ENCODE measurements at places on chromosomes 2 and 18.

GRCh38 chr2:169721016-169721415, 12.6 kb upstream of the KLHL23 start:
- no peak for DNase-seq

- peak; percentile 43 for DNase-seq
Measured at GRCh38 chr2:20619624-20620024, 31.3 kb downstream of the HS1BP3 start.

- no peak for DNase-seq
Measured at GRCh38 chr18:11868230-11868629, 17.0 kb downstream of the CHMP1B start.

- DNase-seq, result no peak
Measured at GRCh38 chr2:31011587-31011986, 126.7 kb downstream of the GALNT14 start.

- DNase-seq, result no peak
Measured at GRCh38 chr2:241499146-241499965, 9.0 kb downstream of the STK25 start.

- no peak for DNase-seq
Measured at GRCh38 chr18:12844391-12844790, 39.6 kb downstream of the PTPN2 start.

DNA sequence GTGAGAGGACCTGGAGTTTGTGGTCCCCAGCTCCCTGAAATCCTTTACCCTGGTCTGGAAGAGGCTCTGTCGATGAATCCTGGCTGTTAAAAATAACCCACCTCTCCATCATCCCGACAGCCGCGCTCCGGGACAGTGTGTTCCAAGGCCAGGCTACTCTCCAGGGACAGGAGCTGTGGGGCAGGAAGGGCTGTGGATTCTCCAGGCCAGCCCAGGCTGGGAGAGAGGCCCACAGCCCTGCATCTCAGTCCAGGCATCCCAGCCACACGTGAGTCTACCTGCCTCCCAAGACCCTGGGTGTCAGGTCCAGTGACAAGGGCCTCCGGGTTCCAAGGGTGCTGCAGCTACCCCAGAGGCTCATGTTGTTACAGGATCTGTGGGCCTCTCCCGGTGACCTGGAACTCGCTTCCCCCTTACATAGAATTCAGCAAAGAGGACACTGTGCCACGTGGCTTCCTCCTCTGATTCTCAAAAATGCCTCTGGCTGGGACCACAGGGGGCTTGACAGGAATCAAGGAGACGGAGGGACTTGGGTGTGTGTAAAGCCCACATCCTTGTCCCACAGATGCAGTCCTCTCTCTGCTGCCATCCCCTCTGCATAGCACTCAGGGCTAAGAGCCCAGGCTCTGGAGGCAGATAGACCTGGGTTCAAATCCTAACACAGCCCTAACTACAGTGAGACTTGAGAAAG, 17.3 kb downstream of the ADRA2B start:
- DNase-seq, result no peak

- no peak for DNase-seq
Measured at GRCh38 chr2:226715347-226715990, 84.2 kb downstream of the IRS1 start.

GRCh38 chr2:227450311-227450841, 21.6 kb upstream of the AGFG1 start:
- DNase-seq, result no peak

- no peak for DNase-seq
Measured at GRCh38 chr2:72927619-72928550, 10.6 kb downstream of the EMX1 start.

- no peak for DNase-seq
Measured at GRCh38 chr2:224734949-224735348, 18.8 kb upstream of the CCDC195 start.

DNA sequence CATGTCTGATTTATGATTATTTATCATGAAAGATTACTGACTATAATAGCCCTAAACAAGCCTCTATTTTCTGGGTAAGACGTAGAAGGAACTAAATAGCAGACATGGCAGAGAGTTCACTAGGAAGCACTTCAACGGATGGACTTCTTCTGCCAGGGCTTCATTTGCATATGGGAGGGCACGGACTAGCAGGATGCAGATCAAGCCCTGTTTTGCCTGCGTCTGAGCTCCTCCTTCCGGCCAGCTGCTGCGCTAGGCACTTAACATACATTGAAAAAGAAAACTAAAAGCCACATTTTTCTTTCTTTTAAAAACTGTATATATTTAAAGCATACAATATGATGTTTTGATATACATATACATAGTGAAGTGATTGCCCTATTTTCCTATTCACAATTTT, 340.0 kb upstream of the MEX3C start:
- DNase-seq, result peak; percentile 9

DNA sequence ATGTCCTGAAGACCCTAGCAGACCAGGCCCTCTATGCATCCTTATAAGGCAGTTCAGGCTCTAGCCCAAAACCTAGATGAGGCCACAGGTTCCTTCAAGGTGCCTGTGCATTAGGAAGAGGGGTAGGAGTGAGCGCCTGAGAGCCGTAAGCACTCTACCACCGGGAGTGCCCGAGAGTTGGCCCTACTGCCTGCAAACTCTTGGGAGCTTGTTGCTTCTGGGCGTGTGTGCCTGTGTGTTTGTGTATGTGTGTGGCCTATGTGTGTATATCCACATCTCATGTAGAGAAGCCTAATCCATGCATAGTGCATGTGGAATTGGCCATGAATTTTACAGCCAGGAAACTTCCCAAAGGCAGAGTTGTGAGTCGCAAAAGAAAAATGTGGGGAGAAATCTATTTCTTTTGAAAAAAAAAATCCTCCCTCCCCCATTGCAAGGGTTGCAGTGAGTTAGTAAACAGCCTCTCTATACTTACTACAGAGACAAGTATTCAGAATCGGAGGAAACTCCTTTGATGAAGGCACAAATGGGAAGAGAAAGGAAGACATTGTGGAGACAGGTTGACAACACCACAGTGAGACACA, 96.8 kb downstream of the ADD2 start:
- DNase-seq, result no peak

DNA sequence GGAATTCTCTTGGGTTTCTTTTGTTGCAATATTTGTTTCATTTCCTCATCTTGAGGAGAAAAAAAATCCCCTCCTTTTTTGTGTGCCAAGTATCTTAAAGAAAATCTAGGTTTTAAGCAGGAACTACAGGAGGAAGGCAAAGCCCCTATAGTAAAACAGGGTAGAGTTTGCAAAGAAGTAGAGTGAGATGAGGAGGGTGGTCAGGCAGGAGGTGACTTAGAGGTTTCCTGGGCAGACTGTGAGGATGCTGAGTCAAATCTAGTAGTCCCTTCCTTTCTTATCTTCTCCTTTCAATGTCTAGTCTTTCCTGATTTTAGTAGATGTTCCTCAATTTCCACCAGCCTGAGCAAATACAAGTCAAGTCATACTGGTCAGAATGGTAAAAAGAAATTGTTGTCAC, 222.5 kb downstream of the PMAIP1 start:
- DNase-seq, result no peak

- peak; percentile 93 for DNase-seq
Measured at GRCh38 chr2:40370007-40370395, 81.9 kb downstream of the SLC8A1 start.

DNA sequence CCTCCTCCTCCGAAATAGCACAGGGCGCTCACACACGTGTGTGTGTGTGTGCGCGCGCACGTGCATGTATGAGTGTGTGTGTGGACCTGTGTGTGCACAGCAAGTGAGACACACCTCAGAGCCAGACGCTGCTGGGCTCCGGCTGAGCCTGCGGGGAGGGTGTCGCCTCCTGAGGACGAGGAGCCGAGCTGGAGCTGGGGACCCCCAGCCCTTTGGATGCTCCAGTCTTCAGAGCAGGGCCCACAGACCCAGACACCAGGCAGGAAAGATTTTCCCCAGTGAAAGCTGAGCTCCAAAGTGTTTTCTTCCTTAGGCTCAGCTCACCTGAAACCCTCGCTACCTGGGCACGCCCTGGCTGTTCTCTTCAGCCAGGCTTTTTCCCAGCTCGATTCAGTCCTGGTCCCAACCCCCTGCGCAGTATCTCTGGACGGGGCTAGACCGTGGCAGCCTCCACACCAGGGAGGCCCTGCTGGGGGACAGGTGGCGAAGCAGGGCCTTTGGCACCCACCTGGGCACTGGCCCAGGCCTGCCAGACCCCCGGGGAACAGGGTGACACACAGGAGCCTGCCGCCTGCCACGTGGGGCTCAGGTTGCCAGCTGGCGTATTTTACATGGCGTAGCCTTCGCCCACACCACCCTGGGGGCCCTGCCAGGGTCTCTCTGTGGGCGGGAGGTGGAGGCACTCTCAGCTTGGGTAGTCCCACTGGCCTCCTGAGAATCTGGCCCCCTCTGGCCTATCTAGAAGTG, 36.2 kb downstream of the PDIA6 start:
- DNase-seq, result no peak

GRCh38 chr2:207854484-207855440, 85.1 kb upstream of the FZD5 start:
- DNase-seq, result peak; percentile 27

DNA sequence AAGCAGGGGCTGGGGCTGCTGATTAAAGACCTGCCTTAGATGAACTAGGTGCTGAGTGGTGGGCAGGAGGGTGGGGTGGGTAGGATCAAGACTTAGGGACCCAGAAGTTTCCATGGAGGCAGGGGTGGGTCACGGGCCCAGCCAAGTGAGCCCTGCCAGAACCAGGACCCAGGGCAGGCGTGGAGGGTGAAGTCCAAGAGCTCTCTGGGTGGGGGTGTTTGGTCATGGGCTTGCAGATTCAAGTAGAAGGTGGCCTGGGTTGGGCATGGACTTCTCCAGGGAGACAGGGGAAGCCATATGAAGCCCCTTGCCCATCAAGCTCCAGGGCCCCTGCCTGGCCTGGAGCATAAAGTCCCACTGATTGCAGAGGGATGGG, 168.8 kb downstream of the SMAD7 start:
- no peak for DNase-seq

GRCh38 chr2:139916822-139917221, 1136.6 kb upstream of the NXPH2 start:
- no peak for DNase-seq

GRCh38 chr2:51981783-51982182, 949.9 kb upstream of the NRXN1 start:
- no peak for DNase-seq

- DNase-seq, result peak; percentile 88
Measured at GRCh38 chr18:23302851-23303527, 150.1 kb upstream of the RIOK3 start.

- DNase-seq, result no peak
Measured at GRCh38 chr2:30872797-30873196, 65.6 kb upstream of the CAPN13 start.

- no peak for DNase-seq
Measured at GRCh38 chr2:58289029-58289428, 47.9 kb upstream of the FANCL start.

DNA sequence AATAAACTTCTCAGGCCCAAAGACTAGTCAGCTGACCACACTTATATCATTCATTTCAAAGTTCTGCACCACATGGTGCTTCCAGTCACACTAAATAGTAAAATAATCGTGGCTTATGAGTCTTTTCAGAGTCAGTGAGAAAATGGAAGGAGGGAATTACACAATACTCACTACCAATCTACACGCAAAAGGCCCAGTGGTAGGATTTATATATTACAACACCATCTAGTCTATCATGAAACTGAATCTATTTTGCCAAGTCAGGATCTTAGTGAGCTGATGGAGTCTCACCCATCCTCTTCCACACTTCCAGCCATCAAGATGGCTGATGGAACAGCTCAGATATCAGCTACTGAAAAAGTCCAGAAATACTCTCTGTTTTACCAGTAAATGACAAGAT, 21.9 kb downstream of the INO80D start:
- DNase-seq, result no peak

GRCh38 chr2:187709065-187709464, 154.8 kb upstream of the TFPI start:
- no peak for DNase-seq

DNA sequence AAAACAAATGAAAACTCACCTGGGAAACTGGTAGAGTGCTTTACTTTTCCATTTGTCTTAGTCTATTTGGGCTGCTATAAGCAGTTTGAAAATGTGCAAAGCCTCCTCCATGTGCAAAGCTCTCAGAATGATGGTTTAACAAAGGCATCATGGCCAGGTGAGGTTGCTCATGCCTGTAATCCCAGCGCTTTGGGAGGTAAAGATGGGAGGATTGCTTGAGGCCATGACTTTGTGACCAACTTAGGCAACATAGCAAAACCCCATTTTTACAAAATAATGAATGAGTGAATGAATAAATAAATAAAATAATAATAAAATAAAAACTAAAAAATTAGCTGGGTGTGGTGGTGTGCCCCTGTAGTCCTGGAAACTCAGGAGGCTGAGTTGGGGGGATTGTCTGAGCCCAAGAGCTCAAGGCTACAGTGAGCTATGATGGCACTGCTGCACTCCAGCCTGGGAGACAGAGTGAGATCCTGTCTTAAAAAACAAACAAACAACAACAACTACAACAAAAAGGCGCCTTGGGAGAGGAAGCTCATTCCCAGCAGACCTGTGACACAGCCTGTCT, 71.8 kb downstream of the MYCN start:
- no peak for DNase-seq

GRCh38 chr2:3986063-3986462, 282.7 kb downstream of the DCDC2C start:
- no peak for DNase-seq

- no peak for DNase-seq
Measured at GRCh38 chr2:231951452-231952035, 10.0 kb upstream of the DIS3L2 start.

GRCh38 chr18:48669991-48670750, 131.3 kb downstream of the CTIF start:
- no peak for DNase-seq
